ENCODE measurements at places on chromosomes 6 and 20.

DNA sequence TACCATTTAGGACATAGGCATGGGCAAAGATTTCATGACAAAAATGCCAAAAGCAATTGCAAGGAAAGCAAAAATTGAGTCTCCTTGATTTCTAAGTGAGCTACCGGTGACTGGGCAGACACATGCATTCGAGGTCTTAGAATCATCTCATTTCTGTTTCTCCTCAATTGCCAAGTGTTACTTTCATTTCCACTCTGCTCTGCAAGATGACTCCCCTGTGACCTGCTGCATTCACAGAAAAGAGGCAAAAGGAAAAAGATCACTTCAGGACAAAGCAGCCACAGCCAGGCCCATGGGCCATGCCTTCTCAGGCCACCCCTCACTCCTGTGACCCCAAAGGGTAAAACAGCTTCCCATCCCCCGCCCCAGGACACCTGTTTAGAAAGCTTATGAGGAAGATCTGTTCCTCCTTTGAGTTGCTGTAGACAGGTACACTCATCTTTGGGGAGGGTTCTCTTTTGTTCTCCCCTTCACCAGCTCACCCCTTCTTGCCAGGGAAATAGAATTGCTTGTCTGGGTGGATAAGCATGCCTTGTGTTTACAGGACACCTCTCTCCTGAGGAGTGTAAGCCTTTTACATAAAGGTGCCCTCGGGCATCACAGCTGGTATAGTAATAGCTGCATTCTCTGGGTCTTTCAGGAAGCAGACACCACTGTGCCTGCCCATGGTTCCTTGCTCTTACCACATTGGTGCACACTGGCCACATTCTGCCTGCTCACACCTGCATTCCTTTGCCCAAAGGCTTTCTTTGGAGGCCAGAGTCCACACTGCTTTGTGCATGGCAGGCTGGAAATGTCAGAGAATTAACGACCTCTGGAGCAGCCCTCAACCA is 105.0 kb downstream of the SLC24A3 start:
- no peak for DNase-seq

DNA sequence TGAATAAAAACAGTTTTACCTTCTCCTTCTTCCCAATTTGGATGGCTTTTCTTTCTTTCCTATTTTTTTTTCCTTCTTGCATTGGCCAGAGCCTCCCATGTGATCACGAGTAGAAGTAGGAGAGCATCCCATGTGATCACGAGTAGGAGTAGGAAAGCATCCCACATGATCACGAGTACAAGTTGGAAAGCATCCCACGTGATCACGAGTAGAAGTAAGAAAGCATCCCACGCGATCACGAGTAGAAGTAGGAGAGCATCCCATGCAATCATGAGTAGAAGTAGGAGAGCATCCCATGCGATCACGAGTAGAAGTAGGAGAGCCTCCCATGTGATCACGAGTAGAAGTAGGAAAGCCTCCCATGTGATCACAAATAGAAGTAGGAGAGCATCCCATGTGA is 218.6 kb downstream of the DLL1 start:
- DNase-seq = no peak

DNA sequence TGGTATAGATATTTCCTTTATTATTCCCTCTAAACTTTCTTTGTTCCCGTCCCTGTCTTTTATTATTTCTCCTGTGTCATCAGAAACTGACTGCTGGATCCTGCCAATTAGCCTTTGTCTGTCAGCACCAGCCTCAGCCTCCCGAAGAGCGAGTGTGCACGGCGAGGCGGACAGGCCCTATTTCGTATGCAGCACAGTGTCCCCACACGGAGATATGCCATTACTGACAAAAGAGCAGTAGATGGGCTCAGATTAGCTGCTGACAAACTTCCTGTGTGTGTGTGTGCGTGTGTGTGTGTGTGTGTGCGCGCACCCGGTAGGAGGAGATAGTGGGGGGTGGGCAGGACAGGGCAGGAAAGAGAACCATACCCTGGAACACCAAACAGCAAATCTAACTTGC is 99.5 kb upstream of the ZFP64 start:
- no peak for DNase-seq

DNA sequence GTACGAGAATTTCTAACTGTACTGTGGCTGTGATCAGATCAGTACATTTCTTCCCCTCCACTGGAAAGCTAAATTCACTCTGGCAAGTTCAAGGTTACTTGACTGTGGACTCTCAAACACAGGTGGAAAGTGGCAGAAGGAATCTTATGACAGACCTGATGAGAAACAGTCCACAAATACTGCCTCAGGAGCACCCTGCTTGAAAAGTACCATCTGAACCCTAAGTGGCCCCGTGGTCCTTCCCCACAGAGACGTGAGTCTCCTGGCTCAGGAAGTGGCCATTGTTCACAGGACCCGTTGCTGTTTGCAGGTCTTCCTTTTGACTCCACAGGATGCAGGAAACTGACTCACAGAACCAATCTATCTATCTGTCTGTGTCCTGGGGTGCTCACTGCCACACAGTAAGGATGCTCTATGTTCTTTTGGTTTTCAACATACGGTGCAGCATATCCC is 47.5 kb upstream of the NHSL1 start:
- no peak for DNase-seq

DNA sequence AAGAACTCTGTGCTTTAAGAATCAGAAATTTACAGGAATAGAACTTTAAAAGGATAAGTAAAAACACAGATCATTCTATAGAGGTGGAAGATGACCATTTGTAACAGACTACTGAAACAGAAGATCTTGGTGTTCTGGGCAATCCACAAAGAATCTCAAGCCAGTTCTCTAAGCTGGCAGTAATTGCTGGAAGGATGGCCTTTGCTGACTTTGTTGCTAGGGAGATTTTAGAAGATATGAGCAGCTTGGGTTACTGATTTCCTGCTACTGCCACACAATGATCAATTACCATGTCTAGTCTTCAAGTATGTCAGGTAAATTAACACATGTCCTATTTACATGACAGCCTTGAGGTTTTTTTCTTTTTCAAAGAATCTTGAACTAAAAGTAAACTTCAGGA is 31.1 kb downstream of the SNAP91 start:
- DNase-seq = no peak

- no peak for DNase-seq
Measured at GRCh38 chr20:22160101-22160652, 424.2 kb downstream of the FOXA2 start.

DNA sequence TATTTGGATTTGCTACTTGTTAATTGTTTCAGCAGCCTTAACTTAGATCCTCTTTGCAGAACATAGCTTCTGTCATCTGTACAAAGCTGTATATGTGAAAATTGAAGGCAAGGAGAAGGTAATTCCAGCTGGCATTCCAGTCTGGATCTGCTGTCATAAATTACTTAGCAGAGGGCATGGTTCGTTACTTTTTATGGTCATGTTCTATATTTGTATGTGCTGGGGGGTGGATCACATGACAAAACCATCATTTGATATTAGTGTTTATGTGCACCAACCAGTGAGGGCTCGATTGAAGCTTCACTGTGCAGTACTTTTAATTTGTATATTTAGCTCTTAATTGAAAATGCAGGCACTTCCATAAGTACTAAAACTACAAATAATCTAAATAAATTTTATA is 80.2 kb downstream of the CAP2 start:
- no peak for DNase-seq

- DNase-seq = no peak
Measured at GRCh38 chr6:32603888-32604287, 14.2 kb upstream of the HLA-DRB1 start.

- DNase-seq = no peak
Measured at GRCh38 chr6:146041282-146041681, 12.4 kb downstream of the GRM1 start.

- DNase-seq = no peak
Measured at GRCh38 chr6:15894973-15895725, 232.3 kb upstream of the DTNBP1 start.

DNA sequence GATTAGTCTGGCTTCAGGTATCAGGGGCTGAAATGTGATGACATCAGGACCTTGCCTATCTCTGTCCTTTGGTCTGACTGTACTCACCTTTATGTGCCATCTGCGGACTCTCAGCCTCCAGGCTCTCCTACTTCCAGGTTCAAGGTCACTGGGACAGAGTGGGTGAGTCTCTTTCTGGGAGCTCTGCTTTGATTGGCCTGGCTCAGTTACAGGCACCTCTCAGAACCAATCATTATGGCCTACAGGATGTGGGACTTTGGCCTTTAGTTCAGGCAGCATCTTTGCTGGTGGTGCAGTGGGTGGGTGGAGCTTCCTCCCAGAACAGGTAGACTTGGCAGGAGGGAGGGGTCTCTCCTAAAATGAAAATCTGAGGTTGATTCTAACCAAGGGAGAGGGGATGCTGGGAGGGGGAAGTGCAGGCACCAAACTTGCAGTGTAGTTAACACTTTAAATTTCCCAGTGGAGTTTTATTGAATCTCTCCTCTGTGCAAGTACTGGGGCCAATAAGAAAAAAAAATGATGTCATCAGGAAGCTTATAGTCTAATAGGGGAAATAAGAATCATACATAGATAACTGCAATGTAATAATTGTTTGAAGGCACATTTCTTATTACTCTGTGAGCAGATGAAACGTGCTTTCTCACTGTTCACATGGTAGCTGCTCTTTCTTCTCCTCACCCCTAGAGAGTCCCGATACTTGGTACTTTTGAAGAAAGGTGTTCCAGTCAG is 53.4 kb downstream of the SLC24A3 start:
- DNase-seq = no peak

- DNase-seq = no peak
Measured at GRCh38 chr6:26432627-26433201, 7.6 kb upstream of the BTN3A3 start.

- DNase-seq = peak; percentile 71
Measured at GRCh38 chr6:20875369-20875963, 341.2 kb downstream of the CDKAL1 start.

- no peak for DNase-seq
Measured at GRCh38 chr6:149049230-149049629, 268.3 kb upstream of the TAB2 start.

DNA sequence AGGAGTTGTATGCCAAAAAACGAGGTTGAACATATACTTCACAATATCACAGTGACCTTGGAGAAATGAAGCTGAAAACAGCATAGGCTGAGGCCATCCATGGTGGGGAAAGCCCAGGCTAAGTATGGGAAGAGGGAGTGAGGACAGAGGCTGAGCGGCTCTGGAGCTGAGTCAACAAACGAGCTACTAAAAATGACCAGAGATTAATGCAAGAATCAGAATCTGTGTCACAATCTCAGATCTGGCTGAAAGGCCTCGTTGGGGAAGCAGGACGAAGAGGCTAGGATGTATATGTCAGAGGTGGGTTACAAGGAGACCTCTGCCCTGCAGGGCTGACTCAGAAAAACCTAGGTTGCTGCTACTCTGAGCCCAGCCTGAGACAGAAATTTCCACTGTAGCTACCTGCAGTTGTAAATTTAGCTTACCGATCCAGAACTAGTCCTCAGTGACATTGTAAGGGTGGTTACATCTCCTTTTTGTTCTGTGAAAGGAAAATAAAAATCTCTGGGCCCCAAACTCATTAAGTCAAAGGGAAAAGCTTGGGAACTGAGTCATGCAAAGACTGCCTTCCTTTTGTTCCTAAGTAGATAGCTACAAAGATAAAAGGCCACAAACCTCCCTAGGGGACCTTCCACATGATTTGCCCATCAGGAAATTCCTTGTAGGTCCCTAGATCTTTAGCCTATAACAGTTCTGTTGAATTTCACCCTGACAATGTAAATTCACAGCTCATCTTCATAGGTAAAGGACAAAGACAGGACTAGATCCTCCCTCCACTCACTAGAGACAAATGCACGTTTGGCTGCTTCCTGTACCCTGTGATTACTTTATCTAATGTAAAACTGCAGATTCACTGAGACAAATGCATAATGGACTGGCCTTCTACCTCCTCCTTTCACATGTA is 8.5 kb upstream of the TUBB2A start:
- no peak for DNase-seq

- DNase-seq = no peak
Measured at GRCh38 chr20:51800060-51800871, 2.1 kb downstream of the SALL4 start.

DNA sequence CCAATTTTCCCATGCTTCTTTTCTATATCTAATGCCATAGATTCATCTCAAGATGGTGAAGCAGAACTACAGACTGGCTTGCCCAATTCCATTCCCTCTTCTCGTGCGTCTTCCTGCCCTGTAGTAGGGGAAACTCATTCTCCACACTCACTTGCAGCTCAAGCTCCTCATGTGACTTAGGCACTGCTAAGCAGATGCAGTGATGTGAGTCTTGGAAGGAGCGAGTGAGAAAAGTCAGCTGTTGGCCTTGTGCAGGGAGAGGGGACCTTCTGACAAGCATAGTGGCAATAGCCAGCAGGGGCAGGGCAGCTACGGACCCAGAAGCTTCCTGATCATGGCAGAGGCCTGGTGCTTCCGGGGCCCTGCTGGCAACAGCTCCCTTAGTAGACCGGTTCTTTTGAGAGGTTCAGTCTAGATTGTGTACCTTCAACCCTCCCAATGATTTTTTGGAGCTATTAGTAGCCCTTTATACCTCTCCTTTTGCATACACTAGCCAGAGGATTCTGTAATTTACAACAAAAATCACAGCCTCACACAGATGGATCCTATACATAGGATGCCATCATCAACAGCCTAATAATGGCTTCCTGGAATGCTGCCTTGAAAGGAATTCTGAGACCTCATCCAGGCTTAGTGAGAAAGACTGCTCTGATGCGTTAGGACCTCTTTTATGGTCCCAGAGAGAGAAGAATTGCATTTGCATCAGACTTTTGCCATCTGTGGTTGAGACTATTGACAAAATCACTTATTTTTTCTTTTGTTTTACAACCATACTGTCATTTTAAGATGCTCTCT is 121.5 kb upstream of the RIPOR2 start:
- no peak for DNase-seq

- no peak for DNase-seq
Measured at GRCh38 chr20:57448764-57449354, 57.7 kb downstream of the RBM38 start.

- DNase-seq = no peak
Measured at GRCh38 chr6:118746825-118747174, 95.4 kb upstream of the CEP85L start.

DNA sequence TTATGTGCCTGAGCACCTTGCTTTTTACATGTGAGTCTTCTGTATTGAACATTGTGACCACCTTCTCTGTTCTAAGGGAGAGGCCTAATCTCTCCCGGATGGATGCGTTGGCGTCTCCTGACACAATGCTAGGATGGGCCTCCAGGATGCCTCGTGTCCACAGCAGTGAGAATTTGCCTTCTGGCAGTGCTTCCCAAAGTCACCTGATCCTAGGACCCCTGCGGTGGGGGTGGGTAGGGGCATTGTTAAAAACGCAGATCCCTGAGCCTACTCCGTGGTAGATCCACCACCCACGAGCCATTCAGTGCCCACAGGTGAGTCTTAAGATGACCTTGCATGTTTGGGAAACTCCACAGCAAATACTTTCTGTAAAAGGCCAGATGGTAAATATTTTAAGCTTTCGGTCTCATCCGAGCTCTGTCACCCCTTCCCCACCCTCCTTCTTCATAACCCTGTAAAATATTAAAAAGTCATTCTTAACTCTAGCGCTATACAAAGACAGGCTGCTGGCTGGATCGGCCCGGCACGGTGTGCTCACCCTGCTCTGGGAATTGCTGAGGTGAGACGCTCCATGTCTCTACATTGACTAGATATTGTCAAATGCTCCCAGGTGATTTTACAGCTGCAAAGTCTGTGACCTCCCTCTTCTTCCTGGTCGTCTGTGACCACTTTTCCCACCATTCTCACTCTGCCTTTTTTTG is 106.7 kb upstream of the IYD start:
- DNase-seq = no peak

All from NCI-H2029 treated with DMSO at 0.1 percent for 48 hours (cell line).